ENCODE measurements at places on chromosomes 2 and 18. TPM values are rescaled to one million over a fixed set of nuclear protein-coding genes. Genes with fewer than 3 reads are reported as not detected.
A peak's percentile ranks its signal among the peaks of the same experiment; 100 is the strongest.

The PROM2 gene
- total RNA-seq, result 1.9 TPM

- H3K4me1 ChIP-seq, result no peaks in the 10 kb centered on the region
- H3K36me3 ChIP-seq, result no peaks in the 10 kb centered on the region
- no peak overlapping the region for H3K27ac ChIP-seq
- no peaks in the 10 kb centered on the region for H3K27me3 ChIP-seq
- H3K4me3 ChIP-seq, result no peak overlapping the region
- DNase-seq, result no peak
Measured at GRCh38 chr18:51952844-51953243, 387.2 kb upstream of the DCC start.

DNA sequence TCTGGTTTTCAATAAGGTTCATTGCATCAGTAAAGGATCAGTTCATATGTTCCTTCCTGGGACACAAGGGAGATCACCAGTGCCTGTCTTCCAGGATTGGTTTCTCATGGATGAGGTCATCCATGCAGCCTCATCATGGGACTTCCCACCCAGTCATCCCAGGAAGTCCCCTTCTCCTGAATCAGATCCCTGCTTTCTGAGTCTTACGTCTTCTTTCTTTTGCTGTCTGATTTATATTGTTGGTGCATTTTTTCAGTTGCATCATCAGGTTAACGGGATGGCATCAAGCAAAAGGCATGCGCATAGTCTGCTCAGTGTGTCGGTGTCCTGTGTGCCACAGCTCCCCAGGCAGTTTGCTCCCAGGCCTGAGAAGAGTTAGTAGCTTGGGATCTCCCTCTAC lies 105.9 kb downstream of the SOX11 start:
- H3K4me3 ChIP-seq, result no peak overlapping the region
- no peaks in the 10 kb centered on the region for H3K4me1 ChIP-seq
- no peaks in the 10 kb centered on the region for H3K36me3 ChIP-seq
- no peak for DNase-seq
- H3K27me3 ChIP-seq, result peaks cover 6% of the 10 kb centered on the region
- H3K27ac ChIP-seq, result no peak overlapping the region

- no peaks in the 10 kb centered on the region for H3K36me3 ChIP-seq
- no peak overlapping the region for H3K27ac ChIP-seq
- no peak for DNase-seq
- H3K27me3 ChIP-seq, result no peaks in the 10 kb centered on the region
- H3K4me3 ChIP-seq, result no peak overlapping the region
- H3K4me1 ChIP-seq, result no peaks in the 10 kb centered on the region
Measured at GRCh38 chr18:13793819-13794218, 30.1 kb upstream of the MC5R start.

- no peaks in the 10 kb centered on the region for H3K4me1 ChIP-seq
- no peaks in the 10 kb centered on the region for H3K27me3 ChIP-seq
- no peak overlapping the region for H3K4me3 ChIP-seq
- no peaks in the 10 kb centered on the region for H3K36me3 ChIP-seq
- no peak for DNase-seq
Measured at GRCh38 chr2:176804392-176804791, 408.2 kb upstream of the HNRNPA3 start.

The GALR1 gene
- not detected for total RNA-seq

DNA sequence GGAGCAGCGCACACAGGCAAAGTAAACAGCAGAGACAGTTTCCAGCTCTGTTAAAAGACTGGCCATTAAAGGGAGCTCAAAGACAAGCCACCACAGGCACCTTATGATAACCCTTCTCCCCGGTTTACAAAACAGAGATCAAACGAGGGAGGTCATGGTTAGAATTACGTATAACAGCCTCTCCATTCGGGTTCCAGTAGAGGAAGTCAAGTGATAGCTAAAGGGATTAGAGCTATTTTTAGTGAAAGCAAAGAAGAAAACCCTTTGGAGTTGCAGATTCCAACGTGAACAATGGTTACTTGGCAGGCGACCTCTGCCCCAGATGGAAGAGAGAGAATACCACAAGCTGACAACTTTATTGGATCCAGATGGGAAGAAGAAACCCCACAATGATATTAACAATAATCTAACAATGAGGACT lies 31.2 kb upstream of the EDAR start:
- H3K36me3 ChIP-seq, result no peaks in the 10 kb centered on the region
- H3K4me1 ChIP-seq, result no peaks in the 10 kb centered on the region
- no peak overlapping the region for H3K27ac ChIP-seq
- DNase-seq, result no peak

The ABCB11 gene
- not detected for total RNA-seq

GRCh38 chr2:158894078-158894477 lies 74.4 kb upstream of the TANC1 start:
- no peak for DNase-seq
- no peaks in the 10 kb centered on the region for H3K36me3 ChIP-seq
- H3K27me3 ChIP-seq, result no peaks in the 10 kb centered on the region
- no peak overlapping the region for H3K27ac ChIP-seq
- no peak overlapping the region for H3K4me3 ChIP-seq
- no peaks in the 10 kb centered on the region for H3K4me1 ChIP-seq

- H3K27me3 ChIP-seq, result no peaks in the 10 kb centered on the region
- no peaks in the 10 kb centered on the region for H3K36me3 ChIP-seq
- H3K4me1 ChIP-seq, result peaks cover 11% of the 10 kb centered on the region
- no peak overlapping the region for H3K27ac ChIP-seq
- H3K4me3 ChIP-seq, result no peak overlapping the region
Measured at GRCh38 chr2:10395893-10396292, 52.2 kb downstream of the ODC1 start.

The PAPOLG gene
- total RNA-seq, result 11.5 TPM

The GAL3ST2 gene
- total RNA-seq, result not detected

- DNase-seq, result no peak
- H3K4me3 ChIP-seq, result no peak overlapping the region
- H3K27me3 ChIP-seq, result no peaks in the 10 kb centered on the region
- H3K36me3 ChIP-seq, result no peaks in the 10 kb centered on the region
- no peaks in the 10 kb centered on the region for H3K4me1 ChIP-seq
Measured at GRCh38 chr18:9055626-9056025, 46.9 kb upstream of the NDUFV2 start.

The CD8B2 gene
- total RNA-seq, result not detected

- no peaks in the 10 kb centered on the region for H3K36me3 ChIP-seq
- no peak for DNase-seq
- H3K4me1 ChIP-seq, result no peaks in the 10 kb centered on the region
- no peaks in the 10 kb centered on the region for H3K27me3 ChIP-seq
Measured at GRCh38 chr18:58015065-58015780, 28.8 kb upstream of the NEDD4L start.

- no peaks in the 10 kb centered on the region for H3K27me3 ChIP-seq
- no peaks in the 10 kb centered on the region for H3K4me1 ChIP-seq
- DNase-seq, result no peak
- no peak overlapping the region for H3K4me3 ChIP-seq
Measured at GRCh38 chr18:37698508-37699040, 133.0 kb upstream of the CELF4 start.

The DRC1 gene
- not detected for total RNA-seq

- no peaks in the 10 kb centered on the region for H3K4me1 ChIP-seq
- no peaks in the 10 kb centered on the region for H3K27me3 ChIP-seq
- H3K4me3 ChIP-seq, result no peak overlapping the region
- H3K36me3 ChIP-seq, result no peaks in the 10 kb centered on the region
- H3K27ac ChIP-seq, result peak overlapping the region; percentile 32
Measured at GRCh38 chr2:161139098-161139987, 20.9 kb upstream of the TANK start.

DNA sequence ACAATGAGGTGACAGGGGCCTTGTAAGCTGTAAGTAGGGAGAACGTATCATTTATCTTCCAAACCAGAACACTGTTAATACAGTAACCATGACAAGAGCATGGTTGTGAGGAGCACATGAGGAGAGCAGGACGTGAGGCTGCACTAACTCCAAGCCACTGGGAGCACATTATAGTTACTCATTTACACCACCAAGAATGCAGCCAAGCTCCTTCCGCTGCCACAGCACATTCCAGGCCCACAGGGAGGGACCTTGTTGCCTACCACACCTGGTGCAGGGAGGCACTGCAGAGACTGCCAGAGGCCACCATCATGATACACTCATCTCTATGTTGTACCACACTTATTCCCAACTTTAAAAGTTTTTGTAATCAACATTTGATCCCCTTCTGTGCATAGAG lies 13.5 kb upstream of the SFXN5 start:
- DNase-seq, result no peak
- H3K27ac ChIP-seq, result no peak overlapping the region
- H3K4me3 ChIP-seq, result no peak overlapping the region

DNA sequence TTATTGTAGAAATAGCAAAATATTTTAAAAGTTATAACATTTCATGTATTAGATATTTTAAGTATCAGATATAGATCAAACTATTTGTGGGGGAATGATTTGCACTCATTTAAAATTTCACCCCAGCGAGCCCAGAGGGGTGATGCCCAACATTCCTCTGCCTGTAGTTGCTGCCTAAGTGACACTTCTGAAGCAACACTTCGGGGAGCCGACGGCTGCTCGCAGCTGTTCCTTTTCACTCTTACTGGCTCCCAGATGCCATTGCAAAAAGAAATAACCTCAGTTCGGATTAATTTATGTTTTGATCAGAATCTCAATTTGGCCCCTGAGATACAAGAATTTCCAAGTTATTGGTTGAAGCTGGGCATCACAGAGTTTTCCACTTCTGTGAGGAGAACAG lies 603.8 kb downstream of the PLCL1 start:
- no peaks in the 10 kb centered on the region for H3K4me1 ChIP-seq
- no peaks in the 10 kb centered on the region for H3K36me3 ChIP-seq
- no peak for DNase-seq
- H3K27ac ChIP-seq, result no peak overlapping the region

Data from heart left ventricle (tissue), 16 donors.